ENCODE measurements at places on chromosomes 2 and 18. TPM values are rescaled to one million over a fixed set of nuclear protein-coding genes. Genes with fewer than 3 reads are reported as not detected.

The CDK15 gene
- polyA plus RNA-seq = 2.0 TPM

The ZNF521 gene
- not detected for polyA plus RNA-seq

The CFAP221 gene
- polyA plus RNA-seq = 0.32 TPM

DNA sequence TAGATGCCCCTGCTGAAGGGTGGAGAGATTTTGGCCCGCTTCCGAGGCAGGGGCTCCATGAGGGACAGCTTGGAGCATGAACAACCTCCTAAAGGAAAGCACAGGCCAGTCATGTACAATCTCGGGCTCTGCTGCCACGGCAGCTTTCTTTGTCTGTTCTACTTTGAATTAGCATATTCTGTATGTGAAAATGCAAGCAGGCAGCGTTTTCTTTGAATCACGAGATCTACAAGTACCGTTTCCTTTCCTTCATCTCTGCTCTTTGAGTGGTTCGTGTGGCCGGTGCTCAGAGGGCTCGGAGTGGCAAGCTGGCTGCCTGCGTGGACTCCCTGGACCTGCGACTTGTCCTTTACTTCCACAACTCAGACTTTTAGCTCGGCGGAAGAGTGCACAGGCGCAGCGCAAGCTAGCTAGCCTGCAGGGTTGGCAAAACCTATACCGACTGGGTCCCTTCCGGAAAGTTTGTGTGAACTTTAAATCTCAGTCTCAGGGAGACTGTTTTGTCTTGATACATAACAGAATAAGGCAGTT lies 6.9 kb downstream of the TWIST2 start:
- DNase-seq = no peak

The CDCA7 gene
- not detected for polyA plus RNA-seq

DNA sequence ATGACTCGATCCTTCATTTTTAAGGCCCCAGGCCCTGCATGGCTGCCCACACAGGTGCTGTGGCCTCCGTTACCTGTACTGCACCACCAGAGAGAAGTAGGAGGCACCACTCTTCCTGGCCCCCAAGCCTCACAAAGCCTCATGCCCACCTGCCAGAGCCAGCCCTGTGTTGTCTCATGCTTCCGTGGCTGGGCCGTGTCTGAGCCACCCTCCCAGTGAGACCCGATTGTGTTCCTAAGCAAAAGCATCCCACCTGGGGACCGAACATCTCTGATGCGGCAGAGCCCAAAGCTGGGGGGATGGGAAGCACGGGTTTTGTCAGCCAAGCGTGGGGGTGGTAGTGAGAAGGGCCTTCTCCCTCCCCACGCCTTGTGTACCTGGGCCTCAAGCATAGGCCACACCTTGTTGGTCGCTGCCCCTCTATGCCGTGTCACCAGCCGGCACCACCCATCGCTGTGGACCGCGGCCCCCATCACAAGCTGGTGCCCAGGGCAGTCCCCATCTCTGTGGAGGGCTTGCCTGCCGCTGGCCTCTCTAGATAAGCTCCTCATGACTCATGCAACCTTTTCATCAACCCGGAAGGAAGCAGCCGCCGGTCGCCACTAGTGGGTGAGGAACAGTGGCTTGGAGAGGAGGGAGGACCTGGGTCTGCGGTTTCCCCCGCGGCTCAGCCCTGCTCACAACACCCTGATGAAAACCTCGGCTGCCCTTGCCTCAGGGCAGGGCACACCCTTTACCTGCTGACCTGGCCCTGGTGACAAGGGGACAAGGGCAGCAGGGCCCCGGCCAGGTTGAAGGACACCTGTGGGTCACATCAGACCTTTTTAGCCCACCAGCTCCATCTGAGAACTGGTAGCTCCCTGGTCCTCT lies 2.7 kb upstream of the RNPEPL1 start:
- no peak for DNase-seq

GRCh38 chr2:214593727-214594126 lies 182.9 kb downstream of the VWC2L start:
- DNase-seq = no peak

- no peak for DNase-seq
Measured at GRCh38 chr2:144935191-144935590, 415.3 kb upstream of the ZEB2 start.

DNA sequence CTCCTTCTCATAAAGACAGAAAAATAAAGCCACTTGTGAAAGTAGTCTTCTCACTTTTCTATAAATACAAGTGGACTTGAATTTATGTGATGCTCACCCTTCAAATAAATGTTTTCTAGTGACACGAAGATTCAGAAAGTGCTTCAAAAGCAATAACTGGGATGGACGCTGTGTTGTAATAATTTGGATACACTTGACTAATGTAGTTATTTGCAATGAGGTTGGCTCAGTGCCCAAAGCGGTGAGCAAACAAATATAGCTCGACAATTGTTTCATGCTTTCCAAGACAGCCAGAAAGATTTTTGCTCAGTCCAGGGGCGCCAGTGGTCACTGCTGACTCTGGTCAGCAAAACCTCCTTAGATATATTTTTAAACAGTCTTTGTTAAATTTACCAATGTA lies 278.6 kb upstream of the KLHL14 start:
- peak; percentile 1 for DNase-seq

- DNase-seq = no peak
Measured at GRCh38 chr2:160460333-160460731, 33.3 kb downstream of the RBMS1 start.

GRCh38 chr2:207166039-207166348 lies 246 bp upstream of the KLF7 start:
- peak; percentile 99 for DNase-seq

GRCh38 chr2:98634406-98635092 lies 26.2 kb downstream of the UNC50 start:
- no peak for DNase-seq

The ECEL1 gene
- polyA plus RNA-seq = not detected

GRCh38 chr2:168426861-168427260 lies 29.2 kb upstream of the CERS6 start:
- no peak for DNase-seq

DNA sequence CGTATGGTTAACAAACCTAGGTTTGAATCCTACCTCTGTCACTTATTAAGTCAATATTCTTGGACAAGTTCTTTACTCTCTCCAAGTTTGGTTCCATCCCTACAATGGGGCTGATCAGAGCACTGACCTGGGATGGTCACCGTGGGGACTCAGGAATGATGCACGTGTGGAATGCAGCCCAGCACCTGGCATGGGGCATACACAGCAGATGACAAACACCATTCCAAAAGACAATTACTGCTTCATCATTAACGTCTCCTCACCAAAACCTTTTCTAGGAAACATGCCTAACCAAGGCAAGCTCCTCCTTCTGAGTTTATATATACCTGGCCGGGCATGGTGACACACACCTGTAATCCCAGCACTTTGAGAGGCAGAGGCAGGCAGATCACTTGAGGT lies 532.9 kb upstream of the ID2 start:
- DNase-seq = no peak

DNA sequence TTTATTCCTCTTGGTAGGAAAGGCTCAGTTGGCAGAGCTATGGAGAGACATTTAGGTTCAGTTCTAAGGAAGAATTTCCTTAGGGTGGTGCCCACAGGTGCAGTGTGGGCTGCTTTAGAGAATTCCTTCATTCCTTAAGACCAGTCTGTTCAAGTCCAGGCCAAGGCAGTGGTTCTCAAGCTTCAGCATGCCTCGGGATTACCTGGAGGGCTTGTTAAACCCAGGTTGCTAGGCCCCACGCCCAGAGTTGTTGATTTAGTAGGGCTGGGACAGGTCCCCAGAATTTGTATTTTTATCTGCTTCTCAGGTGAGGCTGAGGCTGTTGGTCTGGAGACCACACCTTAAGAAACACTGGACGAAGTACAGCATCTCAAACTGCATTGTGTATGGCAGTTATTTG lies 68.9 kb downstream of the CERS6 start:
- DNase-seq = no peak

DNA sequence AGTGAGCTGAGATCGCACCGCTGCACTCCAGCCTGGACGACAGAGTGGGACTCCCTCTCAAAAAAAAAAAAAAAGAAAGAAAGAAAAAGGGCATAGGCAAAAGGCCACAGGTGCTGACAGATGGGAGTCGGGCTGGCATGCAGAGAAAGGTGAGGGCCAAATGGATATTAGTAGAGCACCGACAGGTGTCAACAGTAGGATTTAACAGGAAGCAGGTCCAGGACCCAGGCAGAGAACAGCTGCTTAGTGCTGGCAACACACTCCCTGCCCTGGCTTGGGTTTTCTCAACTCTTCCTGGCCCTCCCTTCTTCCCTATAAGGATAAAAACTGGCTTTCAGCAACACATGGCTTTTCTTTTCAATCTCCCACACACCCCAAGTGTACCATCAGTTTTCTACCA lies 84.9 kb downstream of the MRO start:
- DNase-seq = no peak

GRCh38 chr2:158502974-158503373 lies 46.2 kb downstream of the PKP4 start:
- DNase-seq = peak; percentile 54

DNA sequence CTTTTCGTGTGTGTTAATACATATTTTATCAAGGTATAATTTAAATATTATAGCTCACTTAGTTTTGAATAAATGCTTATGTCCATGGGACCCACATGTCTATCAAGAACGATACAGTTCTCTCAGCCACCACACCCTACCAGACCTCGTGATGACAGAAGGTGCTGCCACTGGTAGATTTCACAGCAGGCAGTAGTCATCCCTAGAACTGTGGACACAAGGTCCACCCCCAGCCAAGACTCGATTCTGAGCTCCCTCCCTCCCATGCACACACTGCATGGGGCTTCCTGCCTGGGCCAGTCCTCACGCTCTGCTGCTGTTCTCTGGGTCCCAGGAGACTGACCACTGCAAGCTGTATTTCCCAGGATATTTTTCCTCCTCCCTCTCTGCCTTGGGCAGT lies 26.5 kb upstream of the CREB1 start:
- no peak for DNase-seq

GRCh38 chr2:111182740-111183139 lies 62.0 kb downstream of the BCL2L11 start:
- DNase-seq = no peak

DNA sequence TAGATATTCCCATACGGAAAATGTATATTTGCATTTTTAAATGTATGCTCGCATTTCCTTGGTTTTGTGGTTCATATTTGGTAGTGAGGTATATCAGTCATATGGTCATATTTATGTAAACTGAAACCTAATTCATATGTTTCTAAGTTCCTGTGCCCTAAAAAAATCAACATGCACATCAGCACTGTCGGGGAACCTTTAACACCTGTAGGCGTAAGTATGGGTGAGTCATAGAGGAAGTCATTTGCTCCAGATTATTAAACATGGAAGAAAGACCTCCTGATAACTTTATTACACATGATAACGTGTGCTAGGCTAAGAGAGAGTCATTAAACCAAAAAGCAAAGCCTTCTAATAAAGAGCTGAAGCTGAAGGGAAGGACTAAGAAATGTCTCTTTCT lies 437.7 kb downstream of the NRXN1 start:
- no peak for DNase-seq

- no peak for DNase-seq
Measured at GRCh38 chr2:155412598-155412997, 714.1 kb downstream of the KCNJ3 start.

The CYP27A1 gene
- 13.7 TPM for polyA plus RNA-seq

GRCh38 chr18:6929370-6930102 lies 188.1 kb downstream of the LAMA1 start:
- no peak for DNase-seq

DNA sequence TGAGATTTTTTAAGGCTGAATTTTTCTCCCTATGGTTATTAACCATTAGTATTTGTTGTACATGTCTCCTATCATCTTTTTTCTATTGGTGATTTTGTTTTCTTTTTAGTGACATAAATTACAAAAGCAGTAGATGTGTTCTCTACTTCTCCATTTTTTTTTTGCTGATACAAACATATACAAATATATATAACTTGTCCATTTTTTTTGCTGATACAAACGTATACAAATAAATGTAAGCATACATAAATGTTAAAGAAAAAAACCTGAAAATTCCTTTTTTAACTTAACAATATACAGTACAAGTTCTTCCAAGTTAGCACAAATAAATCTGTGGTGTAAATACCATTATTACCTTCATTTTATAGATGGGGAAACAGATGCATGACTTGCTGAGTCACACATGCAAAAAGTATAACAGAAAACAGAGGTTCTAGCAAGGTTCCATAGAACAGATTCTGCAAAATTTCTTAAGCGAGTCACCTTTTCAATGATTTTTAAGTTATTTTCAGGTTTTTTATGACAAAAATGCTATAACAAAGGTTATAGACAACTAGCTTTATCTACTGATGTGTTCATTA lies 2.1 kb downstream of the MSGN1 start:
- no peak for DNase-seq

DNA sequence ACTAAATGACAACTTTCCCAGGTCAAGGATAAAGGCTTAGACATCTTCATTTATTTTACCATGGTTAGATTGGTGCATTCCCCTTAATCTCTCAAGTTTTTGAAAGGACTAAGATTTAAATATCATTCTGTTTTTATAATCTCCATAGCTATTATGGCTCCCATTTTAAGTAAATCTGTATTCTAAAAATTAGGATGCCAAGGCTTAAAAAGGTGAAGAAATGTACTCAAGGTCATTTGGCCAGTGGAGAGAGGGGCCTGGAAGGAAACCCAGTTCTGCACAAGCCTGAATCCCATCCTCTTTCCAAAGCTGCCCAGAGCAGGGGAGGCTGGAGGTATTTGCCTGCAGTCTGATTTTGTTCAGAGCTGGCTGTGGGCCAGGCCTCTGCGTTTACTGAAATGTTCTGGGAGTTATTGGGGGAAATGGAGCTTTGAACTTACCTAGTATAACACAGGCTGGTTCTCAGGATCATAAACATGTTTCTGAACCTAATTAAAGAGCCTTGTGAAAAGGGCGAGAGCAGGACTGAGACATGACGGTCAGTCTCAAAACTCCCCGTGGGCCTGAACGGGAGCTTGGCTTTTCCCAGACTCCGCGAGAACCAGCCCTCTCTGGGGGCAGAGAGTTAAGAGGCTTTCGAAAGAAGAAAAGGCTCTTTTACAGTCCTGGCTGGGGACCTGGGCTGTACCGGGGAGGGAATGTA lies 85.6 kb downstream of the DDX1 start:
- peak; percentile 22 for DNase-seq

GRCh38 chr2:10245661-10246060 lies 57.0 kb upstream of the HPCAL1 start:
- no peak for DNase-seq

DNA sequence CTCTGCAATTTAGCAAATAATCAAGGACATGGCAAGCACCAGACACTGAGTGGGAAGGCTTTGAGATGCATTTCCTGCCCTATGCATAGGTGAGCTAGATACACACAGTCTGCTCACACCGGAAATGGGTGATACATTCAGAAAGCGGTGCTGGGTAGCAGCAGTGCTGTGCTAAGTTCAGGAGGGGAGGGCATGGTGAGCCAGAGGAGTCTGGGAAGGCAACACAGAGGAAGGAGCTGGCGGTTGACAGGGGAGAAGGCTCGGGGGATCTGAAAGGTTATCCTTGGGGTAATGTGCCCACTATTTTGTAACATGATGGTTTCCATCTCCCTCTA lies 57.4 kb upstream of the EPAS1 start:
- no peak for DNase-seq

The NTSR2 gene
- not detected for polyA plus RNA-seq

The RSAD2 gene
- not detected for polyA plus RNA-seq

The ABCG8 gene
- polyA plus RNA-seq = 0.19 TPM

GRCh38 chr18:69854455-69854854 lies 93.2 kb downstream of the CD226 start:
- no peak for DNase-seq

The DIS3L2 gene
- polyA plus RNA-seq = 19.9 TPM

The TDRD15 gene
- not detected for polyA plus RNA-seq

- no peak for DNase-seq
Measured at GRCh38 chr18:46518438-46518837, 138.6 kb downstream of the LOXHD1 start.

GRCh38 chr2:30205456-30205855 lies 25.9 kb upstream of the LBH start:
- DNase-seq = no peak

The CHAC2 gene
- polyA plus RNA-seq = 1.9 TPM

- DNase-seq = peak; percentile 19
Measured at GRCh38 chr2:180978903-180979748, 1.3 kb upstream of the UBE2E3 start.

All from muscle of arm (tissue), 14 donors.